ENCODE measurements at places on chromosomes 5 and 9.

GRCh38 chr5:75756981-75757380, 39.7 kb upstream of the POC5 start:
- no peak for DNase-seq

DNA sequence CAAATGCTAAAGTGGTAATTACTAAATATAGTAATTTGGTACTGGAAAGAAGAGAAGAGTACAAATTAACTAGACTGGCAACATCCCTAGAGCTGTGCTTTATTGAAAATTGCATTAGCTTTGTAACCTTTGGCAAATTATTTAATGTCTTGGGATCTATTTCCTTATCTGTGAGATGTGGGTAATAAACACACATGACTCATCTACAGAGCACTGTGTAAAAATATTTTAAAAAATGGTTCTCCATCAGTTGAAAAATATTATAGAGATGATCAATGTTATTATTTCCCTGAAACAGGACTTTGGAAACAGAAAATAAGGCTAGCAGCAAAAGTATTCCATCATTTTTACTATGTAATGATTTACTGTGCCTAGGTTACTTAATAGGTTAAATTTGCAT, 1698.8 kb upstream of the CDH9 start:
- DNase-seq, result no peak

GRCh38 chr5:61828856-61829255, 477.1 kb upstream of the KIF2A start:
- DNase-seq, result no peak

GRCh38 chr5:74037321-74037720, 411.3 kb downstream of the ARHGEF28 start:
- no peak for DNase-seq

DNA sequence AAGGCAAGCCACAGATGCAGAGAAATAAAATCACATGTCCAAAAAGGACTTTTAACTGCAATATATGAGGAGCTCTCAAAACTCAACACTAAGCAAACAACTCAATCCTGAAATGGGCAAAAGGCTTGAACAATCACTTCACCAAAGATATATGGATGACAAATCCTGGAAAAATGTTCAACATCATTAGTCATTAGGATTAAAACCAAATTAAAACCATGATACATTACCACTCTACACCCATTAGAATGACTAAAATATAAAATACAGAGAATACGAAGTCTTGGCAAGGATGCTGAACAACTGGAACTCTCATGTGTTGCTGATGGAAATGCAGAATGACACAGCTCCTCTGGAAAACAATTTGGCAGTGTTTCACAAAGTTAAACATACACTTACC, 277.4 kb downstream of the TLE1 start:
- no peak for DNase-seq

DNA sequence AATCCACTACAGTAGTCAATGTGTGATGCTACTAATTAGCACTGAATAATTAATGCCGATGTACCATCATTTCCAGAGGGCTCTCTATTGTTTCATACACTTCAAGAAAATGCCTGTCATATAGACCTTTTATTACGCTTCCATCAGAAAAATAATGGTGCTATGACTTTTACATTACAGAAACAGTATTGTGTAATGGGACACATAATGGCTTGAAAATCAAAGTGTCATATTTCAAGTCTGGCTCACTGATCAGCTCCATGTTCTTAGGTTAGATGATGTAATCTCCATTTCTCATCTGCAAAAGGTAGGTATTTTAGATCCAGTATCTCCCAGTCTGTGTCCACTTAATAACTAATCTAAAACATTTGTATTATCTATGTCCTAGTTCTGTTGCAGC, 990.6 kb upstream of the TYRP1 start:
- DNase-seq, result no peak

DNA sequence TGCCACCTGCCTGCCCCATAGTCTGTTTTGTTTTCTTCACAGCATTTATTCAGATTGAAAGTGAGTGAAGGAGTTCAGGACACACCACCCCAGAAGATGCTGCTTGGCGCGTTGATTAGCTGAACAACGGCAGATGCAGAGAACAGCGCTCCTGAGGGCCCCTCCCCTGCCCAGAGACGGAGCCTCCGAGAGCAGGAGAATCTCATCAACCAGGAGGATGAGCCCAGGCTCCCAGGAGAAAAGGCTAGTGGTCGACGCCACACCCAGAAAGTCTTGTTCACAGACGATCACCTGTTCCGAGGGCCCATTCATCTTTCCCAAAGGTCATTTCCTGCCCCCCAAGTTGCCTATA, 180.4 kb upstream of the PPP1R26 start:
- DNase-seq, result peak; percentile 39

DNA sequence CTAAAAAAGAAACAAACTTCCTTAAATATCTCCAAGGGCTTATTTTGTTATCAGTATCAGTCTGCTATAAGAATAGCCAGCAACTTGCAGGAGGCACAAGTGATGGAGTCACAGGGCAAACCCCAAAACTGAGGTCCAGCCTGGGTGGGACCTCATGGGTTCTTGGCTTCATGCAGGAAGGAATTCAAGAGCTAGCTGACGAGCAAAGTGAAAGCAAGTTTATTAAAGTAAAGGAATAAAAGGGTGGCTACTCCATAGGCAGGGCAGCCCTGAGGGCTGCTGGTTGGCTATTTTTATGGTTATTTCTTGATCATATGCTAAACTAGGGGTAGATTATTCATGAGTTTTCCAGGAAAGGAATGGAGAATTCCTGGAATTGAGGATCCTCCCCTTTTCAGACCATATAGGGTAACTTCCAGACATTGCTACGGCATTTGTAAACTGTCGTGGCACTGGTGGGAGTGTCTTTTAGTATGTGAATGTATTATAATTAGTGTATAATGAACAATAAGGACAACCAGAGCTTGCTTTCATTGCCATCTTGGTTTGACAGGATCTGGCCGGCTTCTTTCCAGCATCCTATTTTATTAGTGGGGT, 231.9 kb downstream of the ADAMTSL1 start:
- no peak for DNase-seq

DNA sequence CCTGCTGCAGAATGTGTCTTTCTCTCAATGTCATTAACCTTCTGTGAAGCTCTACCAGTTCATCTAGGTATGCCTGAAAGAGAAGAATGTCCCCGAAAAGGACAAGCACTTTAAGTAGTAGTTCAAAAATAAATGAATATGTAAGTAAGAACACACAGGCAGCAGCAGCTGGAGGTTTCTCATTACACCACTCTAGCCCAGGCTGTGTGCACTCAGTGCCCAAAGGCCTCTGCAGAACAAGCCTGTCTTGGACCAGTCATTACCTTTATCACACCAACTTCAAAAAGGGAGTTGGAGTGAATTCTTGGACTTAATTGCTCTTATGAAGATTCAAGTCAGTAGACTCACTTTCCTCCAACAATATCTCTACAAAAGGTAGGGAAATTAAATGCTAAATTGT, 268.8 kb downstream of the MLLT3 start:
- no peak for DNase-seq

- peak; percentile 54 for DNase-seq
Observed at GRCh38 chr5:116084287-116084691, 536 bp upstream of the COMMD10 start.

DNA sequence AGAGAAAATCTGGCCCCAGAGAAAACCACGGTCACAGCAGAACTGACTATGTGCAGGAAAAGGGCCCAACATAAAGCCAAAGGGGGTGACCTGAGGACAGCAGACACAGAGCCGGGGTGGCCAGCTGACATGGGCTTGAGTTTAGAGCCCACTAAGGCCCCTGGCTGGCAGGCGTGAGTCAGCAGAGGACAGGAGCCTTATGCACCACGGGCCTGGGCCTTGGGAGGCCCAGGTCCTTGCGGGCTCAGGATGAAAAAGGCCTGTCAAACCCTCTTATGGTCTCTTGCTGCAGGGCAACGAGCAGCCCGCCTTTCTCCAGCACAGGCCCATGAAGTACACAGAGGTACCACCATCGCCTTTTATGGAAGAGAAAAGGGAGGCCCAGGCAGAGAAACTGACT, 19.7 kb downstream of the STK10 start:
- DNase-seq, result no peak

- DNase-seq, result no peak
Observed at GRCh38 chr5:90813392-90813791, 254.8 kb downstream of the ADGRV1 start.

- DNase-seq, result no peak
Observed at GRCh38 chr5:158611581-158611980, 488.1 kb downstream of the EBF1 start.

- DNase-seq, result no peak
Observed at GRCh38 chr5:131289738-131290137, 25.9 kb downstream of the CDC42SE2 start.

GRCh38 chr9:106970219-106970975, 107.4 kb downstream of the ZNF462 start:
- no peak for DNase-seq

GRCh38 chr9:20397348-20397747, 225.0 kb downstream of the MLLT3 start:
- DNase-seq, result no peak

DNA sequence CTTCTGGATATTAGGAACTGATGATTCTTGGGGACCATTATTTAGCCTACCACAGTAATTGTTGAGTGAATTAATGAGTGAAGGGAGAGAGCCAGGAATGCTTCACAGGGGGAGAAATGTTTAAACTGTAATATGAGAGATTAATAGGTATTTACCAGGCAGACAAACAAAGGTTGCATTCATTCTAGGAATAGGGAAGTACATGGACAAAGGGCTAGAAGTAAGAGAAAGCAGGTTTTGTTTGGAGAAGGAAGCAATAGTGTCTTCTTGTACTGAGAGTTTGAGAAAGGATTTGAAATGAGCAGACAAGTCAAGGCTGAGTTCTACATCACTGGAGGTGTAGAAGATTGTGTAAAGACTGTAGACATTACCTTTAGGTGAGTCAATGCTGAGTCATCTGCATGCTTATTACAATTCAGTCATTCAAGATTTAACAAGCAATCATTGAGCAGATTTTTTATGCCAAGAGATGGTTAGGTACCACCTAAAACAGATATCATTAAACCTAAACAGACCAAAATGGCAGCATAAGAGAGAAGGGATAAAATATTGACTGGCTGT, 8.0 kb downstream of the TAF1L start:
- no peak for DNase-seq

- no peak for DNase-seq
Observed at GRCh38 chr5:56734091-56734694, 81.2 kb upstream of the MAP3K1 start.

Measured in ecto neural progenitor cell (in vitro differentiated cells).